ENCODE measurements at places on chromosomes 2 and 18.

DNA sequence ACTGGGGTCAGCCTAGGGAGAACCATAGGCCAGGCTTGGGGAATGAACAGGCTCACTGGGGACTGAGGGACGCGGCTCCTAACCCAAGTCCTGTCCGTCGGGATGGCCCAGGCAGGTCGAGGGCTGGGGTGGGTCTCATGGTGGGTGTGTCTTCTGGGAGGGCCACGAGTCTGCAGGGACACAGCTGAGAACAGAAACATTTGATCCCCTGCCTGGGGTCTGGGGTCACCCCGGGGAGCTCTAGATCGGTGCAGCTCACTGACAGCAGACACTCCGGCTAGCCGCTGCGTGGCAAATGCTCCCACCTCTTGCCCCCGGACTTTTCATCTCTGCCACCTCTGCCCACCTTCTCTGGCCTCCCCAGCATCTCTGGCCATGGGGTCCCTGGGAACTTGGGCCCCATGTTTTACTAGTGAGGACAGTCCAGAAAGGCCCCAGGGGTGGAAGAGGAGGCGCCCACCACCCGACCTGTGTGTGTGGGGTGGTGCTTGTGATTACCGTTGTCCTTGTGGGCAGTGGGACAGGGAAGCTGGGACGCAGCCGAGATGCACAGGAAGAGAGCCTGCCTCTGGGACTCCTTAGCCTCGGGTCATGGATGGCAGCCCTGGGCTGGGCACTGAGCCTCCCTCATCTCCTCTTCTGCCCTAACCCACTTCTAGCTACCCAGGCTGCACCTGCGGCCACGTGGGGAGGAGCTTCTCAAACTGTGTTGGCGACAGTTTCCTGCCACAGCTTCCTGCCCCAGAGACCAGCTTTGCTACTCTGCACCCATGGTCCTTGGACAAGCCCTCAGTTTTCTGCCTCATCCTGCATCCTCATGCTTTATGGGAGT lies 4.9 kb downstream of the ZAP70 start:
- DNase-seq, result peak; percentile 82

GRCh38 chr2:9596621-9597311 lies 34.0 kb downstream of the YWHAQ start:
- no peak for DNase-seq

DNA sequence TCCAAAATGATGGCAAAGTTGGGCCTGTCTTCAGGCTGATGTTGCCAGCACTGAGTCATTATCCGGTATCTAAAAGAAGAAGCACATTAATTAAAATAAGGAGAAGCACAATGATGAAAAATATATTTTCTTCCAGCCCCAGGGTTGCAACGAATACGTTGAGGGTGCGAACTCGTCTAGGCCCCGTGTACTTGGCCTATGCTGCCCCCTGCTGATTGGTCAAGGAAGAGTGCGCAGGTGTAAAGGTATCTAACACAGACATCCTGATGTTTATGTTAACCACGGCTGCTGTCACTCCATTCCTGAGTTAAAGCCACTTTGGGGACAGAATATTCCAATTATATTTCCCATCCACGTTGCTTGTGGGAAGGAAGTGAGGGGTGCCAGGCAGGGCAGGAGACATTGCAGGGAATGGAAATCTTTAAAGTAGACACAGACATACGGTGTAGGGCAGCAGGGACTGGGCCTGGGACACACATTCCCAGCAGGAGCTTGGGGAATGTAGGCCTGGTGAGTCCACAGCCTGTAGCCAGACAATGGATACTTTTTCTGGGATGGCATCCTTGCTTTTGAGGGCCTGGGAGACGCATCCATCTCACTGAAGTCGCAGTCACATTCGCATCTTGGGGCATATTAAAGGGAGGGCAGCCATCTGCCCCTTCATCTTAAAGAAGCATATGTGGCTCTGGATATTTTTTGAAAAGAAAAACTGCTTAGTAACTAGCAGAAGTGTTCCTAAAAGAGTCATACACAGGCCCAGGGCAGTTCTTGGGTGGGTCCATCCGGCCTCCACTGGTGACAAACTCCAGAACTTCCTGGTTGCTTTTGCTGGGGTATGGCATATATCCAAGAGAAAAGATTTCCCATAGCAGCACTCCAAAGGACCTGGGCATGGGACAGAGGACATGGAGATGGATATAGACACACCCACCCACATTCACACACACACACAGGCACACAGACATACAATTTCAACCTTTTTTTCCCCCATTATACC lies 81.9 kb downstream of the CLIP4 start:
- peak; percentile 77 for DNase-seq

DNA sequence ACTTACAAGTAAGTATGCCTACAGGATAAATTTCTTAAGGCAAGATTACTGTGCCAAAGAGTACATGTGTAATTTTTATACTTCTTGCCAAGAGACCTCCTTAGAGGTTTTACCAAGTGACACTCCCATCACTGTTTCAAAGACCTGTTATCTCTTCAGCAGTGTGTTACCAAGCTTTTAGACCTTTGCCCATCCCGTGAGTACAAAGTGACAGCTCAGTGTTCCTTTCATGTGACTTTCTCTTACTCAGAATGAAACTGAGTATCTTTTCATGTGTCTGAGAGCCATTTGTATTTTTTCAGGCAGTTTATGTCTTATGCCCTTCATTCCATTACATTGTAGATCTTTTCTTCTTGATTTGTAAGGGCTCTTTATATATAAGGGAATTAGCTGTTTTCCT lies 287.5 kb upstream of the SALL3 start:
- no peak for DNase-seq

GRCh38 chr2:168212866-168213265 lies 34.5 kb downstream of the STK39 start:
- no peak for DNase-seq
